CMK (cell line): ENCODE measurements at places on chromosomes 3 and 15.

DNA sequence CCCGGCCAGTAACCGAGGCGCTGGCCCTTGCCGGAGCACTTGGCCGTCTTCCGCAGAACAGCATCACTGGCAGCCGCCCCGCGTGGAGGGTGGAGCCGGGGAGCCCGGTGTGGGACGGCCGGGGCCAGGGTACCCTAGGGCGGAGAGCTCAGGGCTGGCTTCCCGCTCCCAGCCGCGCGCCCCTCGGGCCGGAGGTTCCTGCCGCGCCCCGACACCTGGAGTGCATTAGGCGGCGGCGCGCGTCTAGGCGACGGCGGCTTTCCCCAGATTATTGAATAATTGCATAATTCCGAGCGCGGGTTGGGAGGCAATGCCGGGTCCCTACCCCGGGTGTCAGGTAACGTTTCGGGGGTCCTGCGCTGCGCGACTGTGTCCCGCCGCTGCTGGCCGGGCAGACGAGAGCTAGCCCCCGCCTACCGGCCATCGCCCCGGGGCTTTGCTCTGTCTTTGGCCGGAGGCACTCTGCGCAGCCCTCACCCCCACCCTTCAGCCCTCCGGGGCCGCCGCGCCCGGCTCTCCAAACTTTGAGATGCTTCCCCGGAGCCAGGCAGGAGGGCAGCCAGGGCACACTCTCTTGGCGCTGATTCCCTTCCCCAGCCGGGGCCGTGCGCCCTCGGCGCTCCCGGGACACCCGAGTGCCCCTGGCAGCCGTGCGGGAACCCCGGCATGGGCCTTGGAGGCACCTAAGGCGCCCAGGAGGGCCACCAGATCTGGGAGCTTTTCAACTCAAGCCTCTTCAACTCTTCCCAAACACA is 749 bp downstream of the ITGA11 start:
- DNase-seq: no peak

- DNase-seq: no peak
These were observed 91.6 kb downstream of the RASA2 start for GRCh38 chr3:141578202-141578973.

DNA sequence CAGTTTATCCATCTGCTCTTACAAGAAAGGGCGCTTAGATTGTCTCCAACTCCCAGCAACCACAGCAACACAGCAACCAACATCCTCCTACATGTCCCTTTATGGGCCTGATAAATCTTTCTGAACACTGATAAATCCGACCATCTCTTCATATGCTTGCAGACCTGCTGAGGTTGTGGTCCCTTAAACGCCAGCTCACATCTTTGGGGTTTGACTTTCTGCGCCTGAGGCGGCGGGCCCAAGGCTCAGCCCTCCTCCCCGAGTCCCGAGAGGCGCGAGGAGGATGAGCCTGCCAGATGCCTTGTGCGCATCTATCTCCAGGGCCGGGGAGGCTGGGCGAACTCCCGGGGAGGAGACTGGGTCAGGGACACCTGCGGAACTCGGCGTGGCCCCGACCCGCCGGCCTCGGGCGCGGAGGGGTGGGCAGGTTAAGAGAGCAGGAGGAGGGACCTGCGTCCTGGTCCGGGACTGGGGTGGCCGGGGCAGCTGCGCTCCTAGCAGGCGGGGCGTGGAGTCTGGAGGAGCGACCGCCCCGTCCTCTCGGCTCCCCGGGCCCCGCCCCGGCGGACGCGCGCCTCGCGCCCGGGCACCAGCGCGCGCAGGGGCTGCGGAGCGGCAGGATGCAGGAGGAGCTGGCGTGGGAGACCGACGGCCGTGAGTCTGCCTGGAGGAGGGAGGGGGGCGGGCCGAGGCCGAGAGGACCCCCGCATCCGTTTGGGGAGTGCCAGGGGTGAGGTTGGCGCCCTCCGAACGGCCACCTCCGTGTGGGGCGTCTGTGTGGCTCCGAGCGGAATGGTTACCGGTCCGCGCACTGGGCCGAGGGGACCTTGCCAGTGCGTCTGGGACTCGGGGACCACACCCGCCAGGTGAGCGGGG is at the start of gene ANKDD1A:
TSS of gene ANKDD1A (plus strand) at position 592 of the 876 bp plus-strand sequence. CDS start at position 621, 29 bp downstream.
- DNase-seq: no peak

DNA sequence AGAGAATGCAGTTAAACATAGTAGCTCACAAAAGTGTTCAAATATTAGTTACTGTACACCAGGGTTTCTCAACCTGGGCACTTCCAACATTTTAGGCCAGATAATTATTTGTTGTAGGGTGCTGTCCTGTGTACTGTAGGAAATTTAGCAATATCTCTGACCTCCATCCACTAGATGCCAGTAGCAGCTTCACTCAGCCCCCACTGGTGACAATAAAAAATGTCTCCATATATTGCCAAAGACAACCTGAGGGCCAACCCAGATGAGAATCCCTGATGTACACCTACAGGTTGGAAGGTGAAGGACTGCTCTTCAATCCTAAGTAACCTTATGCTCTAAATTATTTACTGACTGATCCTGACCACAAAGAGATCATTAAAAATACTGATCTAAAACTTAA is 32.5 kb downstream of the DCUN1D1 start:
- no peak for DNase-seq

DNA sequence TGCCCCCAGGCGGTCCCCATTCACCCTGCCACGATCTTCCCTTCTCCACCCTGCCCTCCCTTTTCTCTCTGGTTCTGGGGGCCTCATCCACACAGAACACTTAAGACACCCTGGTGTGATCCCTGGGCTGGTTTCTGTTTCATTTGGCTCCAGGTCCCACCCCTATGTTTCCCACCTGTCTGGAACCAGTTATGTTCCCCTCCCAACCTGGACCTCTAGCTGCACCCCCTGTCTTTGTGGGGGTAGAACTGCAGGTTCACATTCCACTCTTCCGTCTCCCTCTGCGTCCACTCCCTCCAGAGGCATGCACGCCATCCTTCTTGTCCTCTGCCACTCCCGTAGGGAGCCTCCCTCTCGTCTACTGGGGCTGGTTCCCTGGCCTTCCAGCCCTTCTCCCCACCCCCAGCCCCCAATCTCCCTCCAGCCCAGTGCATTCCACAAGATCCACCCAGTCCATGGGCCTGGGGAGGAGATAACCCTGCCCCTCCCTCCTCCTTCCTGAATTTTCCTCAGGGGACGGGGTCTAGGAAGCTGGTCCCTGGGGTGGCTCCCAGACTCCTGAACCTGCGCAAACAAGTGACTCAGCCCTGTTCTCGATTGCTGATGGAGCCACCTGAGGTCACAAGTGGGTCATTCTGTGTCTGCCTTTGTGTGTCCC is 73.8 kb downstream of the ABTB1 start:
- DNase-seq: no peak

- no peak for DNase-seq
These were observed 4.2 kb downstream of the B3GALNT1 start for GRCh38 chr3:161100994-161101393.

GRCh38 chr3:146493221-146493620 is 23.9 kb upstream of the PLSCR2 start:
- no peak for DNase-seq

DNA sequence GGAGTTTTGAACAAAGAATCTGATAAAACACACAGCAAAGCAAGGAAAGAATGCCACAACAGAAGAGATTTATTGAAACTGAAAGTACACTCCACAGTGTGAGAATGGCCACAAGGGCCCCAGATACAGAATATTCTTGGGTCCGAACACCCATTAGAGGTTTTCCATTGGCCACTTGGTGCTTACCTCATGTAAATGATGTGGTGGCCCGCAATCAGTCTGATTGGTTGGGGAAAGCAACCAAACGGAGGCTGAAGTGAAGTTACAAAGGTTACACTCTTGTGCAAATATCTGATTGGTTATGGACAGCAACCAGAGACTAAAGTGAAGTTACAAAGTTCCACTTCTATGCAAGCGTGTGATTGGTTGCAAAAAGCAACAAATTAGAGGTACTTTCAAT is 20.4 kb downstream of the NSUN3 start:
- no peak for DNase-seq

- DNase-seq: no peak
These were observed 80.9 kb downstream of the TNIK start for GRCh38 chr3:171379281-171379680.

DNA sequence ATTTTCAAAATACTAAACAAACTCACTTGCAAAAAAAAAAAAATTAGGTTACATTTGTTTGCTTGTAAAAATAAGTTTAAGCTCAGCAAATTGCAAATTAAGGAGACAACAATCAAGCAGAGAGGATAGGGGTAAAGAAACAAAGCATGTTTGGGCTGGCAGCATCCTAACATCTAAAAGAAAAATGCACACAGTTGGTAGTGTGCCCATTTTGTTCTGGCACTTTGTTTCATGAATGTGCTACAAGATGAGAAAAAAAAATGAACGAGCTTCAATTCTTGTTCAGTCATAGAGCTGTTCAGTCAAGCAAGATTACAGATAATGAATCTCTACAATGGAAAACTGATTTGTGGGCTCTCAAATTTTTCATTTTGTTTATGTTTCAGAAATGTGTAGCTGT is 17.7 kb upstream of the ZBBX start:
- no peak for DNase-seq

DNA sequence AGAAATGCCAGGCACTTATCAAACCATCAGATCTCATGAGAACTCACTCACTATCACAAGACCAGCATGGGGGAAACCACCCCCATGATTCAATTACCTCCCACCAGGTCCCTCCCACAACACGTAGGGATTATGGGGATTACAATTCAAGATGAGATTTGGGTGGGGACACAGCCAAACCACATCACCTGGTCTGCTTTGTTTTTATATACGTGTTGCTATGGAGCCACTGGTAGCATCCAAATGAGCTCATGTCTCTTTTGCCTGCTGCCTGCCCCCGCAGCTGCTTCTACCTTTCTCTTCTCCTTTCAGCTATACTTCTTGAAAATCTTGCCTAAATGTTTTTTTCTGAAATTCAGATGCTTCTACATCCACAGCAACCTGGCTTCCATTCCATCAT is 26.8 kb upstream of the PCOLCE2 start:
- no peak for DNase-seq

- no peak for DNase-seq
These were observed 556 bp downstream of the CHP1 start for GRCh38 chr15:41231422-41232226.

DNA sequence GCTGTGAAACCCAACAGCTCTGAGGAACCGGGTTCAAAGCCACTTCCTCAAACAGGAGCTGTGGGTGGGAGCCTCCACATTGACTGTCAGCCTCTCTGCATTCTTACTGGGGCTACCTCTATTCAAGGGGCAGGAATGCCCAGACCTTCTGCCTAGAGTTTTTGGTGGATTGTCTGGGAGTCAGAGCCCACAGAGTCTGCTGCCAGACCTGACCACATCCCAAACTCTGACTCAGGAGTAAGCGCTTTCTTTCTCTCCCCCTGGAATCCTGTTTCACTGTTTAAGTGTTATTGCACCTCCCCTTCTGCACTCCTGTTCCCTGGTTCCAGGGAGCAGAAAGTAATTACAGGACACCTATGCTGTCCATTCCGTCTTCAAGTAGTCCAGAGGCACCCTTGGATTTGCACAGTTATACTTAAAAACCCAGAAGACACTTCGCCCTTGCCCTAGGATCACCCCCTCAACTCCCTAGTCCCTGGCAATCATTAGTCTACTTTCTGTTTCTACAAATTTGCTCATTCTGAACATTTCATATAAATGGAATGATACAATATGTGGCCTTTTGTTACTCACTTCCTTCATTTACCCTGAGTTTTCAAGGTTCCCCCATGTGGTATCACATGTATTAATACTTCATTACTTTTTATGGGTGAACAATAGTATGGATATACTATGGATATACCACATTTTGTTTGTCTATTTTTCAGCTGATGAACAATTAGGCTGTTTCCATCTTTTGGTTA is 37.9 kb upstream of the TJP1 start:
- DNase-seq: no peak

DNA sequence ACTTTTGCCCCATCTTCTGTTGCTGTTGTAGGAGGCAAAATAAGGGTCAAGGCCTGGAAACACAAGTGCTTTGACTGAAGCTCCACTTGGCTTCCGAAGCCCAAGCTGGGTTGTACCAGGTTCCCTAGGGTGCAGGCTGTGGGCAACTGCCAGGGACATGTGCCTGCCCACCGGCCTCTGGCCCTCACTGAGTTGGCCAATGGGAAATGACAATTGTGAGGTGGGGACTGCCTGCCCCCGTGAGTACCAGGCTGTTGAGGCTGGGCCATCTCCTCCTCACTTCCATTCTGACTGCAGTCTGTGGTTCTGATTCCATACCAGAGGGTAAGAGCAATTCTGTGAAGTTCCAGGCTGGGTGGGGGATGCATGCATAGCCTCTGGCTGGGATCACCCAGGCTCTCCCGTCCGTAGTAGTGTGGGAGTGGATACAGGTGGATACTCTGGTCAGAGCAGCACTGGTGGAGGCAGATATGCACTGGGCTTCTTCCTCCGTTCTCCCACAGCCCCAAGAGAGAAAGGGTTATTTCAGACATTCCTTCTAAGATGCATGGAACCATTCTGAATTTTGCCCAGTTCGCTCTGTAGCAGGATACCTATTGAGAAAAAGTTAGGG is at the start of gene ADIPOQ:
TSS of gene ADIPOQ (plus strand) at position 285 of the 613 bp plus-strand sequence. CDS start 10,349 bp downstream, outside the sequence.
- DNase-seq: no peak

DNA sequence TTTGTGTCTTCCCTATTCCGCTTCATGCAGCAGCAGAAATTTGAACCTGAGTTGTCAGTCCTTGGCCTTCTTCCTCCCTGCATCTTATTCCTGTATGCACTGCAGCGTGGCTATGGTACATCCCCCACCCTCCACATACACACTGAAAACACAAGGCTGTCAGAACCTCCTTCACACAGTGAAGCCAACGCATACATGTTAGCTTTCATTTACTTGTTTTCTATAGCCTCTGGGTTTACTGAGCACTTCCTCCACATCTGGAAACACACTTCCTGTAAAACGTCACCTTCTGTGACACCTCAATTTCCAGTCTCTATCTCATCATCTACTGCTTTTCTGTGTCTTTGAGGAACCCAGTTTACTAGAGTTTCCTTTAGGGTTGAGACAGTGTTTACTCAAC is 47.0 kb downstream of the SUSD5 start:
- DNase-seq: no peak

DNA sequence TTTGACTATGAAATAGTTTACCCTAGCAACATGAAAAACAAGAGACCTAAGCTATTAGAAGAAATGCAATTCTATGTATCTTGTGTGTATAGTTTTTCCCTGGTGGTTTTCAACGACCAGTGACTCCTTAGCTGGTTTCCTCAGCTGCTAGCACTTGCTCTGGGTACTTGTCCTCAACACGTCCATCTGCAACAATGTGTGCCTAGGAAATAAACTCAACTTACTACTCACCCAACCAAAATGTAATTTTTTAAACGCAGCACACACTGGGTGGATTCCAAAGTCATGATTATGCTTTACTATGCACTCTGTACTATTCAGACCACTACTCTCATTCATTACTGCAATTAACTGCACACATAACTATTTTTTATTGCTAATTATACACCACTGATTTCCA is 31.0 kb downstream of the CPA3 start:
- no peak for DNase-seq

GRCh38 chr3:62252438-62253157 is 120.8 kb downstream of the FEZF2 start:
- no peak for DNase-seq

GRCh38 chr3:129502641-129503408 is 25.6 kb upstream of the RHO start:
- DNase-seq: no peak
